ENCODE measurements at places on chromosomes 6 and 20.

DNA sequence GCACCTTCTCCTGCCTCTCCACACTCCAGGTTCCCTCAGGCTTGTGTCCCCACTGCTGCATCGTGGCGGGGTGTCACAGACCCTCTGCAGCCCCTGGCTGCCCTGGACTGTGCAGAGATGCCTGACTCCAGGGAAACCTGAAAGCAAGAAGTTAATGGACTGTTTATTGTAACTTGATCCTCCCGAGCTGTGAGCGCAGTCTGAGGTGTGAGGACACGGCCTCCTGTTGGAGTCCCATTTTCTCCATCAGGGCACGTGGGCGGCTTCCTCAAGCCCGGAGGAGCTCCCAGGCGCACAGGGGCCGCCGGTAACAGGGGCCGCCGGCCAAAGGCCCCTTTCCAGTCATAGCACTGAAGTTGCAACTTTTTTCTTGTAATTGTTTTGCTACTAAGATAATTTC lies 16.9 kb downstream of the RBM38 start:
- H3K27ac ChIP-seq = no peak overlapping the region
- peak; percentile 63 for DNase-seq
- H3K4me3 ChIP-seq = no peak overlapping the region
- peaks cover 97% of the 10 kb centered on the region for H3K4me1 ChIP-seq

DNA sequence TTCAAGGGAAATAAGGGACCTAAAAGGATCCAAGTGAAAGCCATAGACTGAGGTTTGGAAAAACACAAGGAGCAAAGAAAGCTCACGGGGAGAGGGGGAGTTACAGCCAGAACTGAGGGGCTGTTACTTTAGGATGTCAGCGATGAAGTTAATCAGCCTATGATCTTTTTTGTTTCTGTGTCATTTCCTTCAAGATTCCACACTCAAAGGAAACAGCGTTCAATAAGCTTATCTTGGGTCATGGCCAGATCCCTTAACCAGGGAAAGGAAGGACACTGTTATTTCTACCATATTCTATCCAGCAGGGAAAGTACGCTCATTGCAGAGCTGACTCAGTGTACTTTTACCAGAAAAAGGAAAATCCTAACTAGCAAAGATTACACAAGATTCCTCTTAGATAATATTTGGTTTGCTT lies 132.8 kb downstream of the PFDN4 start:
- no peak for DNase-seq
- no peaks in the 10 kb centered on the region for H3K4me1 ChIP-seq
- H3K27ac ChIP-seq = peak overlapping the region; percentile 27
- no peak overlapping the region for H3K4me3 ChIP-seq

- no peak overlapping the region for H3K4me3 ChIP-seq
- H3K27me3 ChIP-seq = no peaks in the 10 kb centered on the region
- H3K4me1 ChIP-seq = no peaks in the 10 kb centered on the region
- DNase-seq = no peak
Observed at GRCh38 chr6:94953867-94954631, 623.3 kb upstream of the MANEA start.

- peaks cover 67% of the 10 kb centered on the region for H3K36me3 ChIP-seq
- H3K4me3 ChIP-seq = no peak overlapping the region
- H3K27me3 ChIP-seq = no peaks in the 10 kb centered on the region
- H3K4me1 ChIP-seq = peaks cover 72% of the 10 kb centered on the region
Observed at GRCh38 chr20:45034436-45034835, 66.5 kb downstream of the KCNS1 start.

- H3K4me1 ChIP-seq = peaks cover 15% of the 10 kb centered on the region
- H3K27me3 ChIP-seq = peaks cover 5% of the 10 kb centered on the region
- peak within 1 kb of the TSS; percentile 93 for H3K27ac ChIP-seq
Observed at GRCh38 chr20:32052090-32052777, at the start of gene HCK. Gene HCK, plus strand, starts transcription at chr20:32052242.

- no peaks in the 10 kb centered on the region for H3K36me3 ChIP-seq
- H3K27ac ChIP-seq = no peak overlapping the region
- no peaks in the 10 kb centered on the region for H3K27me3 ChIP-seq
Observed at GRCh38 chr20:4946986-4947385, 54.3 kb downstream of the SLC23A2 start.

DNA sequence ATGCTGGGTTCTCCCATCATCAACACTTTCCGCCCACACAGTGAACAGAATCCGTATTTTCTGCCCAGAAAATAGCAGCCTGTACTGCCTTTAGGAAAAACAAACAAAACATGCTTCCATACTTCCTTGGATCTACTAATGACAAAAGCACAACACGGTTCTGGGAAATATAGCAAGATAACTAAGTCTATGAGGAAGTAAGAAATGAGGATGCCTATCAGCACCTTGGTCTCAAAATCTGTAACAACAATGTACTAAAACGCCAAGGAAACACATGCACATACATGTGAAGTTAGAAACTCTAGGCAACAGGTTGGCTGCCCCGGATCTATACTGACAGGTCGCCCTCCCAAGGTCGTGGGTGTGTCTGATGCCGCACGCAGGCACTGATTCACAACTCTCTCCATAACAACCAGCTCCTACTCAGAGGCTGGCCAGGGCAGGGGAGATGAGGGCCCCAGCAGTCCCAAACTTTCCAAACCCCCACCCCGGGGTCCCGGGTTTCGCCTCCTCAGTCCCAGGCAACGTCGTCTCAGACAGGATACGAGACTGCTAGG lies 710 bp downstream of the BTBD9 start:
- H3K4me3 ChIP-seq = peak overlapping the region; percentile 97
- DNase-seq = no peak
- no peaks in the 10 kb centered on the region for H3K27me3 ChIP-seq
- peak overlapping the region; percentile 91 for H3K27ac ChIP-seq
- H3K4me1 ChIP-seq = peaks cover 10% of the 10 kb centered on the region

- H3K36me3 ChIP-seq = no peaks in the 10 kb centered on the region
- no peak overlapping the region for H3K4me3 ChIP-seq
- no peaks in the 10 kb centered on the region for H3K27me3 ChIP-seq
Observed at GRCh38 chr6:118875672-118876071, 18.3 kb upstream of the ASF1A start.

GRCh38 chr20:17622851-17623508 lies 53.1 kb downstream of the DSTN start:
- H3K4me1 ChIP-seq = no peaks in the 10 kb centered on the region
- H3K27ac ChIP-seq = no peak overlapping the region
- DNase-seq = peak; percentile 62
- no peak overlapping the region for H3K4me3 ChIP-seq

DNA sequence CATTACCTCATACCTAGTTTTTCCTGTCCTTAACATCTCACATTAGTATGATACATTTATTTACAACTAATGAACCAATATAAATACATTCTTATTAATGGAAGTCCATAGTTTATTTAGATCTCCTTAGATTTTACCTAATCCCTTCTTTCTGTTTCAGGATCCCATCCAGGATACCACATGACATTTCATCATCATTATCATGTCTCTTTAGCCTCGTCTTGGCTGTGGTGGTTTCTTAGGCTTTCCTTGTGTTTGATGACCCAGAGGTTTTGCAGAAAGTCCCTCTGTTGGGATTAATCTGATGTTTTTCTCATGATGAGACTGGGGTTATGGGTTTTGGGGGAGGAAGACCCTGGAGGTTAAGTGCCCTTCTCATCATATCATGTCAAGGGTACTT lies 89.3 kb upstream of the IYD start:
- no peaks in the 10 kb centered on the region for H3K36me3 ChIP-seq
- H3K4me1 ChIP-seq = no peaks in the 10 kb centered on the region
- no peak overlapping the region for H3K27ac ChIP-seq
- no peaks in the 10 kb centered on the region for H3K27me3 ChIP-seq
- no peak overlapping the region for H3K4me3 ChIP-seq

DNA sequence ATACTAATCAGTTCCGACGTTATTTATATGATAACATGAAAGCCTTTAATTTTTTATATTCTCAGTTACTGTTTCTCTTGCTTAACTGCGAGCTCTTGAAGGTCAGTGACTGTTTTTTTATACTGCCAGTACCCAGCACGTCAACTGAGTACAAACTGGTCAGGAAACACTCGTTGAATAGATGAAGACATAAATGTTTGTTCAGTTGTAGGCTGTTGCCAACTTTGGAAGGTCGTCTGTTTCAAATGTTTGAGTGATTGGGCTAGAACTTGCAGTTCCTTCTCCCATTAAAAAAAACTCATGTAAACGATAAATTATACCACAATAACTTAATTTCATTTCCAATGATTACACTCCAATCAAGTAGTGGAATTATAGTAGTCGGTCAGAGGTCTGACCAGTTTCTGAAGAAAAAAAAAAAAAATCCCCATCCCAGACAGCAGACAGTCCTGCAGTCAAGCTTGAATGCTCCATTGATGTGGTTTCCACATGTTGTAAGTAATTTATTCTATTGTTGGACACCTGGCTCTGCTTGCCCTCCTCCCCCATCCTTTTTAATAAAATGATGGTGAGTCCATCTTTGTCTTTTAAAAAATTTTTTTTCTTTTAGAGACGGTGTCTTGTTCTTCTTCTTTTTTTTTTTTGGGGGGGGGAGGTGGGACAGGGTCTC lies 81.1 kb downstream of the SASH1 start:
- H3K27ac ChIP-seq = peak overlapping the region; percentile 59
- H3K36me3 ChIP-seq = no peaks in the 10 kb centered on the region
- H3K27me3 ChIP-seq = no peaks in the 10 kb centered on the region
- H3K4me3 ChIP-seq = no peak overlapping the region
- DNase-seq = no peak

Measured in spleen (tissue), 13 donors.